ENCODE measurements at places on chromosomes 13 and 19. TPM values are rescaled to one million over a fixed set of nuclear protein-coding genes. Genes with fewer than 3 reads are reported as not detected.

DNA sequence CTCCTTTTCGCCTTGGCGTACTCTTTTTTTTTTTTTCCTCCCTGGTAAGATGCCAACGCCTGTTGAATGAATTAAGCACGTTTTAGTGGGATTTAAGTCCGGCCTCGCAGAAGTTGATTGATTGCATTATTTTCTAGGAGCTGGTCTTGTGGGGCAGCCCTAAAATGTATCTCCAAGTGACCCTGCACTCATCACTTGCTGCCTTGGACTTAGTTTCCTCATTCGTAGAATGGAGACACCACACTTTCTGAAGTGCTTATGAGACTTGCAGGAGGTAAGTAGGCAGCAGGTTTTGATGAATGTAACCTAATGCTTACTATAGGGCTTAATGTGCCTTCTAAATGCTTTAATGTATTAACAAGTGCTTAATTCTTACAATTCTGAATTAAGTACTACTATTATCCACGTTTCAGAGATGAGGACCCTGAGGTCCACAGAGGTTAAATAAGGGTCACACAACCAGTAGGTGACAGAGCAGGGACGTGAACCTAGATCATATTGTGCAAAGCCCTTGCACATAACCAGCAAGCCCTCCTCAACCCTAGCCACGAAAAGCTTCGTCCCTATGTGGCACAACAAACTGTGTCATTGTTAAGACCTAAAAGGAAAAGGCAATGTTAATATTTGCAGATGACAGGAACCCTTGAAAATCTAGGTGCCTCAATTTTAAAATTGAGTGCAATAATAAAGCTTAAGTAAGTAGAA is 514 bp upstream of the ARGLU1 start:
- no peak for DNase-seq

DNA sequence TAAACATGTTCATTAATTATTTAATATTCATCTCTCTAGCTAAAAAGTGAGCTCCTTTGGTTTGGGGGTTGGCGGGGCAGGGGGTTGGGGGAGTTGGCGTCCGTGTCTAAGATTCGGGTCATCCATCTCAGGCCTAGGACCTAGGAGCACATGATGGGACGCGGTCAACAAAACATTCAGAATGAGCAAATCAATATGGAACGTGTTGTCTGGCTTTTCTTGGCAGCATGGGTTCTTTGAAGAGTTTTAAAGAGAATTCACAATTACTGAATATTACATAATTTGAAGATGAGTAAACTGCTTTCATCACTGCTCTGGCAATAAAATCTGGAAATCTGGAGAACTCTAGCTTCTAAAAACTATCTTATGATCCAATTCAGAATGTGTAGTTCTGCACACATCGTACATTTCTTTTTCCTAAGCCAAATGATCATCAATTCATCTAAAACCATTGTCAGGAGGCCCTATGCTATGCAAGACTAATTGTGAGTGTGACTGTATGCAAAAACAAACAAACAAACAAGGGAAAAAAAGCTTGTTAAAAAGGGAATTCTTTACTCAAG is 5.4 kb upstream of the ARGLU1 start:
- DNase-seq: no peak

DNA sequence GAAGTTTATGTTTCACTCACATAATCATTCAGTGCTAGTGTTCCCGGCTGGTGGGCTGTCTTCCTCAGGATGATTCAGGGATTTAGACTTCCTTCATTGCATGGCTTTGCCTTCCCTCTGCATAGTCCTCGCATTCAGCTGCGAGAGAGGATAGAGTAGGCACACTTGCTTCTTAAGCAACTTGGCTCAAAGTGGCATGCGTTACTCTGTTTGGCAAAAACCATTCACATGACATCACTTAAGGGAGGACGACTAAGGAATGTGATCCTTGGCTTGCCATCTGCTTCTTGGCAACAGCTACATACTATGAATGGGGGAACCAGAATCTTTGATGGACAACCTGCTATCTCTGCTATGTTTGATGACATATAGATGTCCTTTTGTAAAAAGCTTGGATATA is 359.3 kb downstream of the TDRD3 start:
- no peak for DNase-seq

DNA sequence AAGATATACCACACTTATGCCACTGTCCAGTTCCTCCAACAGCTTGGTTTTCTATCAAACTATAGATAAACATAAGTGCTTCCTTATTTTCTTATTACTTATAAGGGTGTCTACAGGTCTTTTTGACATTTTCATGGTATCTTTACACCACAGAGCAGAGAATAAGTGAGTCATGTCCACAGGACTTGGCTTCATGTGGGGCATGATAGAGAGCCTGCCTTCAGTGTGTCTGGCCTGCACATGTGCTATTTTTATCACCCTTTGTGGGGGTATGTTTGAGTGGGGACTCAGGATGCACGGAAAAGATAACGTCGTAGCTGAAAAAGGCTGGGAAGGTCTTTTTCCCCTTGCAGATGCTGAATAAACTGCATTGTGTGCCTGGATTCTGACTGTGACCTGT is 8.1 kb upstream of the STOML3 start:
- no peak for DNase-seq

GRCh38 chr19:48683349-48683748 is 10.5 kb upstream of the NTN5 start:
- no peak for DNase-seq

DNA sequence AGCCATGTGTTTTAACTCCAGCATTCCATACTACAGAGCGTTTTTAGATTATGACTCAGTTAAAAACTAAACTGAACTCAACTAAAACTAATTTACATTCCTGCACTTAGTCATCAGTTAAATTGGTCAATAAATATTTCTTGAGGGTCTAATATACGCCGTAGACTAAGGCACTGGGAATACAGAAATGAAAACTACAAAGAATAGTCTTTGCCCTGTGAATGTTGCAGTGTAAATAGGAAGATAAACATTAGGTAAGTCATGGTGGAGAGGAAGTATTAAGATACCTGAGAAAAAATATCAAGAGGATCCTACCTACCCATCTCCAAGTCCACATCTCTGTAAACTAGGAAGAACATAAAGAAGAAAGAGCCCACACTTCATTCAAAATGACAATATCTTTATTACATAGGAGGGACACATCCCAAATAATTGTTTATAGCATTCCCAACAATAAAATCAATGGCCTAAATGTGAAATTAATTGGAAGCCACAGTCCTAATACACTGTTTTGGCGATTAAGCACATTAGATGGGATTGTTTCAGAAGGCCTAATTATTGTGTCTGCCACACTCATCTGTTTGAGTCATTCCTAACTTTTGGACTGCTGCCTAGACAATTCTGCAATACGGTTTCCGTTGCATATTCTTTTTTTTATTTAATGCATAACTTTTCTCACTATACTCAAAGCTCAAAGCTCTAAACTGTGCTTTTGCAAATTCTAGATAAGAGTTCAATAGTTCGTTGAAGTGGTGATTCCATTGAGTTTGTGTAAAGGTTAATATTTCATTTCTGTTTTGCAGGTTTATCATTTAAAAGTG is 52.9 kb downstream of the MBNL2 start:
- DNase-seq: no peak

- no peak for DNase-seq
Measured at GRCh38 chr19:38386971-38387549, 774 bp downstream of the GGN start.

GRCh38 chr19:31555634-31556215 is 206.5 kb upstream of the TSHZ3 start:
- no peak for DNase-seq

- no peak for DNase-seq
Measured at GRCh38 chr13:84917252-84917878, 881.9 kb downstream of the SLITRK6 start.

PRSS57 gene
- not detected for total RNA-seq

C19orf67 gene
- not detected for total RNA-seq

SYDE1 gene
- total RNA-seq: 83.3 TPM

PLK5 gene
- not detected for total RNA-seq

ATP4B gene
- total RNA-seq: 0.85 TPM

KIR2DL4 gene
- total RNA-seq: 0.54 TPM
